ENCODE measurements at places on chromosomes 3 and 15.
A peak's percentile ranks its signal among the peaks of the same experiment; 100 is the strongest.

- DNase-seq, result no peak
Measured at GRCh38 chr3:186746008-186746407, 28.8 kb downstream of the KNG1 start.

DNA sequence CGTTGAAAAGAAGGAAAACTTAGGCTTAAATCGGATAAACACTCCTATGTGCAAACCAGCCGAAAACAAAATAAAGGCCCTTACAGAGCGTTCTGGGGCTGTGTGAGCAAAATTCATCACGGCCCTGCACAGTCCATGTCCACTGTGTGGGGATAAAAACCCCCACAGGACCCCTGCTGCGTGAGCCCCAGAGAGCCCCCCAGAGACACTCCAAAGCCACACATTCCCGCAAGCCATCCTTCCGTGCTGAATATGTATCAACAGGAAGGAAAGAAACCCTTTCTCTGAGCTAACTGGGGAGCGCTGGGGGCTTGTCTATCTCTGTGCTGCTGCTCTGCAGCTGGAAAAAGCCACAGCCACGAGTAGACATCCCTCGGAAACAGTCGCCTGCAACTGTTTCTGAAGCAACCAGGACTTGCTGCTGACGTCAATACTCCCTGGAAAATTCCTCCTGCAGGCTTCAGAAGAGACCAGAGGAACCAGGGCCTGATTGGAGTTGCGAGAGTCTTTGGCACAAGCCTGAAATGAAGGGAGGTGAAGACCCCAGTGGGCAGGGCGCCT lies 72.7 kb downstream of the NUP210 start:
- no peak for DNase-seq

GRCh38 chr15:28184166-28184565 lies 85.1 kb upstream of the OCA2 start:
- no peak for DNase-seq

GRCh38 chr15:68693071-68693470 lies 114.3 kb downstream of the CORO2B start:
- no peak for DNase-seq

DNA sequence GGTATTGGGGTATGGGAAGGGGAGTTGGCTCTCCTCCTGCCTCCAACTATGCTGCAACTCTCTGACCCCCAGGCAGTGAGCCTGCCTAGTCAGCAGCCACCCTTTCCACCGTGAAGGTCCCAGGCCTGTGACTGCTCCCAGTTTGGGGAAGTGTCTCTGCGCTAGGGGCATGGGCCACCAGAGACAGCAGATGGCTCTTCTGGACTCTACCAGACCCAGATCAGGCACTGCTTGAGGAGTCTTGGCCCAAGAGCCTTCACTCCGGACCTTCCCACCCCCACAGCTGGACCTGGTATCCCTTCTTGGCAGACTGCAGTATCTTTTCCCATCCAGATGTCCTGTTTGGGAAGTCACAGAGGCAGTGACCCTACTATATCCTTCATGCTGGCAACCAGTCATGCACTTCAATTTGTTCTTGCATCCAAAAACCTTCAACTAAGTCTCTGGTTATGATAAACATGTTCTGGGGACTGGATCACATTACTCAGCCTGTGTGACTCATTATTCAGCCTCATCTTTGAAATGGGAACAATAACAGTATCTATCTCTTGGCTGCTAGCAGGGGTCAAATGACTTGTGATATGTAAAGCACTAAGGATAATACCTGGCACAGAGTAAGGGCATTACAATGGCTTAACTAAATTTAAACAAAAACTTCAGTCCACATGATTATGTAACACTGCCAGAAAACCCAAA lies 62.7 kb downstream of the POMGNT2 start:
- no peak for DNase-seq

DNA sequence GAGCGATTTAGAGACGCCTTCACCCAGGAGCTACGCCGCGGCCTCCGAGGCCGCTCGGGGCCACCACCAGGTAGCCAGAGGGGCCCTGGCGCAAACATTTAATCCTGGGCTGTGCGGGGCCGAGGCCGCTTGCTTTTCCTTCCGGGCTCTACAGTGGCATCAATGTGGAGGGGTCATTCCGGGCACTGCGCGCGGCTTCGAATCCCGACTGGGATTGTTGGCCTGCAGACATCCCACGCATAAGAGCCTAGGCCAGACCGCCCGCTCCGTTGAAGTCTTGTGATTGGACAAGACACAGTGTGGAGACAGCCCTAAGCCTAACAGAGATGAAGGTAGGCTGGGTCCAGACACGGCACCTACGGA lies 568 bp upstream of the NCBP2 start:
- peak; percentile 4 for DNase-seq

DNA sequence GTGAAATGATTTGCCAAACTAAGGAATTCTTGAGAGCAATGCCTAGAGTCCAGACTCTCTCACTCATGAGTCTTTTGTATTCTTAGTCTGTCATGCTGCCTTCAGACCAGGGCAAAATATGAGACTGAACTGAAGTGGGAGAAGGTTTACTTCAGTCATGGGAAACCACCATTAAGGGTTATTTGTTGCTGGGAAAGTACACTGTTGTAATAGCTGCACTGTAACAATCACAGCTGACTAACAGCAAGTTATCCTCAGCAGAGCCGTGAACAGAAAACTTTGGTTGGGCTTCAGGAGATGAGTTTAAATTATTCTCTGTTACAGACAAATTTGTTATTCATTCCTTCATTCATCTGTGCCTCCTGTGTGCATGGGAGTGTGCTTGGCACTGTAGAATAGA lies 258.5 kb downstream of the ROBO2 start:
- DNase-seq, result no peak

DNA sequence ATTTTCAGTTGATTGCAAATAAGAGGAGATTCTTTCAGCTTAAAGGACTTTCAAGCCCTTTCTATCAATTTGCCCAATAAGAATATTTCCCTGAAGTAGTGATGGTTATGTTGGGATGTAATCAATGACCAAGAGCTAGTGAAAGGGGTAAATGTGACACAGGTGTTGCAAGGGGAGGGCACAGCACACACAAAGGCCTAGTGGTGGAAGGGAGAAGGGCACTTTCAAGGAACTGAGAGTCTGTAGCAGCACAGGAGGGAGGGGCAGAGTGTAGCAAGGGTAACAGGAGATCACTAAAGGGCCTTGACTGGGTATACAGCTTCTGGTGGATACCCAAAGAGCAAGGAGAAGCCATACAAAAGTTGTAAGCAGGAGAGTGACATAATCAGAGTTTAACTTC lies 217.8 kb upstream of the ARHGEF26 start:
- DNase-seq, result no peak

GRCh38 chr3:175005193-175005592 lies 146.1 kb downstream of the NAALADL2 start:
- DNase-seq, result no peak

DNA sequence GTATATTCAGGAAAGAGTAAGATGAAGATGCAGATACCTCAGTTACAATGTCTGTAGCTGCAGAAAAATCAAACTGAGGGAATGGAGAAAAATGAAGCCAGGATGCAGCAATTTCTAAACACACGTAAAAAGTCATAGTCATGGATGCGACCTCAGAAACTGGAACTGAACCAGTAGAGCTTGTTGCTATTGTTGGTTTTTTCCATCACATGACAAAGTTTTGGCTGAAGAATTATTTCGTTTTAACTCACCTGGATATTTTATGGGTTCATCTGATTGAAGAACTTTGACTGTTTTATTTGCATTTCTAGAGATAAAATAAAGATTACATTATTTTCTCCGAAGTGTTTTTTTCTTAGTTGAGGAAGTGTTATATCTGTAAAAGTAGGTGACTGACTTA lies 591.2 kb downstream of the ZBBX start:
- DNase-seq, result no peak

DNA sequence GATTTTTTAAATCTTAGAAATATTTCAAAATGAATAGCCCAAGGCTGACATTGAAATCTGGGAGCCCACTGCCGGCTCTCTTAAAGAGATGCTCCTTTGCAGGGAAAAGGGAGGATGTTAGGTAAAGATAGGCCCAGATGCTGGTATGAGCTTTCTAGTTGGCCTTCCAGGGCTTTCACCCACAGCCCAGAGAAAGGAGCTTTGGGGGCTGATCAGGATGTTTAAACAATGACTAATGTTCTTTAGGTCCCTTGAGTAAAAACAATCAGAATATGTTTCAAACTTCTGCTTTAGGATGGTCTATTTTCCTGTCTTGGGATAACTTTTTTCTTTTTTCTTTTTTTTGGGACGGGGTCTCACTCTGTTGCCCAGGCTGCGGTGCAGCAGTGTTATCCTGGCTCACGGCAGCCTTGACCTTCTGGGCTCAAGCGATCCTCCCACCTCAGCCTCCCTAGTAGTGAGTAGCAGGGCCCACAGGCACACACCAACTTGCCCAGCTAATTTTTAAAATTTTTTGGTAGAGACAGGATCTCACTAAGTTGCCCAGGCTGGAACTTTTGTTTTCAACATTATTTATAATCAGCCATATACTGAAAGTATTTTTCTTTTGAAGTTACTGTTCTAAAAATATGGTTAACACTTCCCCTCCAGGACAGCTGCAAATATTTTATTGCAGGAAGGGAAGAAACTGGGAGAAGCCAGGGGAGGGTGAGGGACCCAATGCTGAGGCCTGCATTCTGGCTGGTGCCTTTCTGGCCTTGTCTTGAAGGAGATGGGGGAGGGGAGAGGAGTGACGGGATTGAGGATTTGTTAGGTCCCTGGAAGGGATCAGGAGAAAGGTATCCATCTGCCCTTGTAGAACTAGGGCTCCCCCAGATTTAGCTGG lies 70.1 kb downstream of the TRAK1 start:
- DNase-seq, result no peak

GRCh38 chr15:77622934-77623754 lies 9.6 kb downstream of the LINGO1 start:
- no peak for DNase-seq

DNA sequence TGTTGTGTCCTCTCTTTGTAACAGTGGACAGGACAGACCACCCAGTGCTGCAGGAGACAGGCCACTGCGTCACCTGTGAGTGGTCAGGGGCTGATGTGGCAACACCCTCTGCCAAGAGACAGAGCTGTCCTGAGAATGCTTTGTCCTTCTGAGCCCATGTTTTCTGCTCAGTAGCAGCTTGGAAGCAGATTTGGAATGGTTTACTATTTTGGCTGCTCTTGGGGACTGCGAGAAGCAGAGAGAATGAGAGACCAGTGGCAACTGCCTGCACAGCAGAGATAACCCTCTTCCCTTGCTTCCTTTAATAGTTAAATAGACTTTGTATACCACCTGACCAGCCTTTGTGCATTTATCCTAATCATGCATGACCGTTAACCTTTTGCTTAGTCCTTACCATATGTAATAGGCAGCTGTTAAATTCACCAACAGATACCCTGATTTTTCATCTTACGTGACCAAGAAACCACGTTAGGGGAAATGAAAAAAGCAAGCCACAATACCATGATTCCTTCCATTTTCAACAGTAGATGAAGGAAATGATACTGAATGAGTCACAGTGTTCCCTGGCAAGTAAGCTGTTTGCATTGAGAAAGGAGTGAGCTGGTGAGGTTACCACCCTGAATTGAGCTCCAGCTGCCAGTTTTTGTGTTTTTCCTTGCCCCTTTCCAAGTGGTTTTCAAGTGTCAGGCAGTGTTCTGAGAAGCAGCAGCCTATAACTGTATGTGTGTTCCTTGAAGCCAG lies 35.5 kb downstream of the B3GALNT1 start:
- DNase-seq, result no peak

DNA sequence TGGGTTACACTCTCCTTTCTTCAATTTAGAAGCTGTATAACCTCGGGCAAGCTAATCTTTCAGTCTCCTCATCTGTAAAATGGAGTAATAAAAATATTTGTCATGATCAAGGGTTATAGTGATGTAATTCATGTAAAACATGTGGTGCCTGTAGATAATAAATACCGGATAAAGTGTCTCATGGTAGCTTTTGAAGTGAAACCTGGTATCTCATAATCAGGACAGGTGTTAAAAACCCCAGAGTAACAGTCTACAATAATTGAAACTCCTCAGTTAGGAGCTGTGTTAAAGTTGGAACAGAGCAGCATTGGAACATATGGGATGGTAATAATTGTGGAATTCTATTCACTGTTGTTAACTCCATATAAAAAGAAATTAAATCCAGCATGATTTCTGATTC lies 884 bp upstream of the KNL1 start:
- DNase-seq, result no peak

All from activated CD8-positive, alpha-beta memory T cell treated with anti-CD3 and anti-CD28 coated beads for 4 hours (primary cell).